ENCODE measurements at places on chromosomes 13 and 19.

- H3K4me3 ChIP-seq: no peak overlapping the region
- peaks cover 9% of the 10 kb centered on the region for H3K4me1 ChIP-seq
- H3K36me3 ChIP-seq: no peaks in the 10 kb centered on the region
- no peak for DNase-seq
- no peaks in the 10 kb centered on the region for H3K27me3 ChIP-seq
Observed at GRCh38 chr19:3178973-3179738, 587 bp downstream of the S1PR4 start.

DNA sequence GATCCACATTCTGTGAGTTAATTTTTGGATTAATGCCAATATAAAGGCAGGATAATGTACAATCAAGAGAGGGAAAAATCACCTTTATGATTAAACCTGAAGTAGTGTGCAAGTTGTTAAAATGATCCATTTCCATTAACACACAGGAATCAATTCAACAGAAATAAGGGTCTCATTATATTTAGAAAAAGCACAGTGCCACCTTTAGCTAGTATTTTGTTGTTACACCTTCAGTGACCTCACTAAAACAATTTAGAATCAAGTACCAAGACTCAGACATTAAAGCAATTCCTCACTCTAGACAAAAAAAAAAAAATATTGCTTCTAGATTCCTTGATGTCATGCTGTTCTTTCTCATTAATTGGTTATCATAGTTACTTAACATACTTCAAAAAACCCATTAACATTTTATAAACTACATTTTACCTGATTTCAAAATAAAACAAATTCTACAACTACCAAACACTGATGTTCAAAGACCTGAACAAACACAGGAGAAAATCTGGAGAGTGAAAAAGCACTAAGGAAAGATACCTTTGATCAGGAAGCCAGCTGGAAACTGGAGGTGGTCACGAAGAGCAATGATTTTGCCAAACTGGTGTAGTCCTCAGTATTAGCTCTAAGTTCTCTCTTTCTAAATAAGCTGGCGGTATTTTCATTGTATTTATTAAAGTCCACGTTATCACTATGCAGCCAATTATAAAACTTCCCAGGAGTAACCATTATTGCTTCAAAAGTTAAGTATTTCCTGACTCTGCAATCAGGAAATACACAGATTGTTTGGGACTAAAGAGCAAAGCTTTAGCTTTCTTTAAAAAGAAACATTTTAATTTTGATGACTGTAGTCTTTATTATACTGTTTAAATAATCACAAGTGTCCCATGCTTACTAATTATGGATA is 115.3 kb downstream of the TBC1D4 start:
- H3K4me3 ChIP-seq: no peak overlapping the region
- DNase-seq: no peak
- no peaks in the 10 kb centered on the region for H3K27me3 ChIP-seq
- peak overlapping the region; percentile 54 for H3K27ac ChIP-seq

DNA sequence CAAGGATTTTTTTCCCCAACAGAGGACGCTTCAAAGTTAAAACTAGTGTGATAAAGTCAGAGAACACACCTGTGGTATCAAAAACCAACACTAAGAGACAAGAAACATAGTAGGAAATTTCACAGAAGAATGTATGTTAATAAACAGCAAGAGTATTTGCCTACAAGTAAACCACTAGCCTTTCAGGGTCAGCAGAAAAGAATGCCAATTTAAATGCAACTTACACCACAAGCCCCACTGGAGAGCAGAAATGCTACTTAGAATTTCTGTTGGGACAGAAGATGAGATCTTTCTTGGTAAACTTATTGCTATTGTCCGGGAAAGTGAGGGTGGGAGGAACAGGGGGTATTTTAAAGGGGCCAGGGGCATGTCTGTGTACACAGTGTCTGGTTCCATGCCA is 68.6 kb downstream of the STK24 start:
- no peak overlapping the region for H3K4me3 ChIP-seq
- peak; percentile 73 for DNase-seq
- peaks cover 26% of the 10 kb centered on the region for H3K4me1 ChIP-seq
- H3K36me3 ChIP-seq: peaks cover 7% of the 10 kb centered on the region
- H3K27ac ChIP-seq: peak overlapping the region; percentile 91

DNA sequence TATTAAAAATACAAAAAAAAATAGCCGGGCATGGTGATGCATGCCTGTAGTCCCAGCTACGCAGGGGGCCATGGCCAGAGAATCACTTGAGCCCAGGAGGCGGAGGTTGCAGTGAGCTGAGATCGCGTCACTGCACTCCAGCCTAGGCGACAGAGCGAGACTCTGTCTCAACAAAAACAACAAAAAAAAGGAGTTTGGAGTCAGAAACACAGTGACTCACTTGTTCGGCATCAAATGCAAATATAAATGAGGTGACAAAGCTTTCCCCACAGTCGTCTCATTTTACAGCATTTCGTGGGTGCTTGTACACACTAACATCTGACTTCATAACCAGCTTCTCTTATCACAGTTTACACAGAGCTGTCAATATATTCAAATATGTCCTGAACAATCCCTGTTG is 11.0 kb downstream of the ZNF665 start:
- no peaks in the 10 kb centered on the region for H3K27me3 ChIP-seq
- peak overlapping the region; percentile 85 for H3K27ac ChIP-seq
- H3K4me3 ChIP-seq: no peak overlapping the region

DNA sequence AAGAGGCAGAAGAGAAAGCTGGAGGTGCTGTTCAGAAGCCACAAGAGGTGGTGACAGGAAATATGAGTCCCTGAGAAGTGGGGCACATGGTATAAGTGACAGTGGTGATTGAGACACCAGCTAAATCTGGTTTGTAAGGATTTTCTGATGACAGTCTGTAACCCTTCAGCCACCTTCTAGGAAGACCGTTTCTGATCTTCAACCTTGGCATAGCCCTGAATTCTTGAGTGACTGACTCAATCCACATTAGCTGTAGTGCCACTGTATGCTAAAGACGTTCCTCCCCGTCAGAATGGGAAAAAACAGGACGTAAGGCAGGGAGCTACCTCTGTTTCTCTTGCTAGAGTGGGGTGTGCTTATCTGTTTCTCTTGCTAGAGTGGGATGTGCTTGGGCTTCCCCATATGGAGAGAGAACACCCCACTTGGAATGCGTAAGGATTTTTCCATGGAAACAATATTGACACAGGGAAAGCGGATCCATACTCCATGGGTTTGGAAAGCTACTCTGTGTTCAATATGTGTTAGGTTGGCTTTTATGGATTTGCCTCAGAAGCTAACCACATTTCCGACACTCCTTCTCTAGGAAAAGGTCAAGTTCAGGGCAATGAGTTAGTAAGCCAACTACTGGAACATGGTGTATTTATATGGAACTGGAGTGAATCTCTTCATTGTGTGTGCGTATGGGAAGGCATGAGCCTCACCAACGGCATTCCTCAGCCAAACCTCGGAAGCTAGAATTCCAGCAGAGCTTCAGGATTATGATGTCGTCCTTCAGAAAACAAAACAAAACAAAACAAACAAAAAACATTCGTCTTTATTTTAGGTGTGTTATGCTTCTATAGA is 948.8 kb upstream of the SLC10A2 start:
- peaks cover 4% of the 10 kb centered on the region for H3K4me1 ChIP-seq
- no peaks in the 10 kb centered on the region for H3K36me3 ChIP-seq
- H3K27ac ChIP-seq: no peak overlapping the region
- no peaks in the 10 kb centered on the region for H3K27me3 ChIP-seq

All from mesenchymal stem cell (in vitro differentiated cells and primary cell).